NCI-H1092 (cell line): ENCODE measurements at places on chromosomes 7 and 10.

DNA sequence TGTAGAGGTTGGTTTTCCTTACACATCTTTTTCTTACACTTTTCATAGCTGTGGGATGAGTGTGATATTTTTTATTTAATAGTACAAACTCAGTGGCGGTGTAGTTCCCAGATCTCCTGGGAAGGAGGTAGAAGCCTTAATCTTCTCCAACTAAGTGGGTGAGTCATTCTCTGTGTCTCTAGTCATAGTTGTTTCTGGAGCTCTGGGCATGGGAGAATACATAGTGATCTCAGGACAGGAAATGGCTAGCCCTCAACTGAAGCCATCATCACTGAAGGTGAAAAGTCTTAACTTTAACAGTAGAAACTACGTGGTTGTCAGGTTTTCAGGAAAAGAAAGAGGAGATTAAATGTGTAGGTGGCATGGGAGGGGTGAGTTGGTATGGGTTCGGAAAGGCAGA, 319.4 kb upstream of the FZD8 start:
- DNase-seq: no peak

- peak; percentile 28 for DNase-seq
Observed at GRCh38 chr7:139720705-139721231, 57.0 kb downstream of the HIPK2 start.

DNA sequence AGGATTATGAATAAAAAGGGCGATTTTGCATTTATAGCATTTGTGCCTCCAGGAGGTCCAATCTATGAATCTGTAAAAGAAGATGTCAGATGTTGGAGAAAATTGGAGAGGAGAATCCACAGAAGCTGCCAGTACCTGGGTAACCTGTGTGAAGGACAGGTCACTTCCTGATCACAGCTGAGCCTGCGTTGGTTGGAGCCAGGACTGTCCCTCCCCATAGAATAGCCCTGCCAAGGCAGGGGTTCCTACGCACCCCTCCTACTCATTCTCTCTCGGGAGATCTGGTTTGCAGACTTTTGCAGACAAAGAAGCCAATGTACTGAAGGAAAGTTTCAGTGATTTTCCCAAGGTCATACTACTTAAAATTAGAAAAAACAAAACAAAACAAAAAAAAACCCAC, 10.3 kb upstream of the C10orf120 start:
- DNase-seq: no peak

- no peak for DNase-seq
Observed at GRCh38 chr10:59880019-59880717, 26.2 kb downstream of the CCDC6 start.

DNA sequence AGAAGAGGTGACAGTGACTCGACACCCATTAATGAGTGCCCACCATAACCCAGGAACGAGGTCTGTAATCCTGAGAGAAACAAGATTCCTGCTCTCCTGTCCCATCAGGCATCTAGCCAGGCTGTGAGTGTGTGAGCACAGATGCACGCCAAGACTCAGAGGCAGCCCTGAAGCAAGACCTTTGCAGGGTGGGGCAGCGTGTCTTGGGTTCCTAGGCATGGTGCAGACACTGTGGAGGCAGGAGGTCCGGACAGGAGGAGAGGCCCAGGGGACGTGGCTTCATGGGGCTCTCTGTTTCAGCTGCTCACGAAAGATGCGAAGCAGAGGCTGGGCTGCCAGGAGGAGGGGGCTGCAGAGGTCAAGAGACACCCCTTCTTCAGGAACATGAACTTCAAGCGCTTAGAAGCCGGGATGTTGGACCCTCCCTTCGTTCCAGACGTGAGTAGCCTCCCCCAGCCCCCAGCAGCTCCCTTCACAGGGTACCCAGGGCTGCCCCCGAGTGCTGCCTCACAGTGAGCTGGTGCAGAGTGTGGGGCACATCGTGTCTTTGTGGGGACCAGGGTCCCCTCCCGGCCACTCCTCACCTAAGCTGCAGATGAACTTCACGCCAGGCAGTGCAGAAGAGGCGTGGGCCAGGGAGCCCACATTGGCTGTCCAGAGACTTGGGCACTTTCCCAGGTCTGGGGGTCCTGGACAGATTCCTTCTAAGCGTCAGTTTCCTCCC, 94.5 kb downstream of the RGS10 start:
- no peak for DNase-seq

GRCh38 chr7:81256991-81257390, 338.1 kb upstream of the SEMA3C start:
- DNase-seq: no peak

GRCh38 chr10:22319980-22320558, 830 bp upstream of the BMI1 start:
- no peak for DNase-seq

GRCh38 chr7:15489383-15489782, 72.4 kb downstream of the AGMO start:
- no peak for DNase-seq

DNA sequence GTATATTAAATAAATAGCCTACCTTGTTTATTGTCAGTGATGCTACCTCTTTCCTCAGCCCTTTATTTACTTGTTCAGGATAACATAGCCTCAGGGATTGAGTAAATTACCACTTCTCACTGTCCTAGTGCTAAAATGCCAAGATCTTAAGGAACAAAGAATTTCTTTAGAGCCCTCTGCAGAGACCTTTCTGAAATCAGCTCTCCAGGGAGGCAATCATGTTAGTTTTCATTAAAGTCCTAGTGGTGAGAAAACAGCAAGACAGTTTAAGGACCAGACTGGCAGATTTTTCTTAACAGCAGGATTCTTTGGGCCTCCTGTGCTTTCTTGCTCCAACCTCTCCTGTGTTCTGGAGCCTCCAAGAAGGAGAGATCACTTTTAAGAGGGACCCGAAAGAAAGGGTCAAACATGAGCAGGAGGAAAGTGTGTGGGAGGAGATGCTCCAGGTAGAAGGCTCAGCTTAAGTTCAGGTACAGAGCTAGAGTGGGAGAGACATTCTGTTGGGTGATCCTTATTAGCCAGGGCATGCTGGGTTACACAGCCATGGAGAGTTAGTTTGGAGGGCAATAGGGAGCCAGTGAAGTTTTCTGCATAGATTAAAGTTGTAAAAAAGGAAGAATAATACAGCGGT, 1.2 kb upstream of the PLCE1 start:
- DNase-seq: no peak

DNA sequence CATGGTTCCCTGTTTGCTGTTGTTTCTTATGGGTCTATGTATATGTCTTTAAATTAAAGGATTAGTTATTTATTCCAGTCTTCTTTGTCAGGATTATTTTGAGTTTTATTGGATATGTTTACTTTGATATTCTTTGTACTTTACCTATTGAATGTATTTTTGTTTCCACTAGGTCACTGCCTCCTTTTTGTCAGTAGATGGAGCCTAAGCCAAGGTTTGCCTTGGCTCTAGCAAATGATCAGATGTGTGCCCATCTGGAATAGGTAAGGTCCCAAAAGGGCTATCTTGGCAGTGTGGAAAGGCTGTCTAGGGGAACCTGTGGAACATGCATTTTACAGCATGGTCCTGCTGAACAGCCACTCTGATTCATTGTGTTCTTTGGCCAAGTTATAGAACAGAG, 337.3 kb upstream of the GHITM start:
- DNase-seq: no peak

GRCh38 chr7:137656850-137657232, 189.9 kb downstream of the DGKI start:
- no peak for DNase-seq

DNA sequence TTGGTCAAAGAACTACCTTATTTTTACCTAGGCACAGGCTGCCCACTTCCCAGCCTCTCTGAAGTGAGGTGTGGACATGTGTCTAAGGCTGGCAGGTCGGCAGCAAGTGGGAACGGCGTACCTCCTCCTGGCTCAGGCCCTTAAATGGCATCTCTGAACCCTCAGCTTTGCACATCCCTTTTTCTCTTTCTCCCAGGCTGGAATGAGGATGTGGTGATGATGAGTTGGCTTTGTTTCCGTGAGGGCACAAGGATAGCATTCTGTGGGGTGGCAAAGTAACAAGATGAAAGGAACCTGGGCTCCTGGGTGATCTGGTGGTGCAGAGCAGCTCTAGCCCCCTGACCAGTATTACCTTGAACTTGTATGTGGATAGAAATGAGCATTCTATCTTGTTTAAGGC, 196.8 kb downstream of the REEP3 start:
- DNase-seq: no peak

GRCh38 chr7:72063330-72063729, 348.8 kb downstream of the CALN1 start:
- no peak for DNase-seq

DNA sequence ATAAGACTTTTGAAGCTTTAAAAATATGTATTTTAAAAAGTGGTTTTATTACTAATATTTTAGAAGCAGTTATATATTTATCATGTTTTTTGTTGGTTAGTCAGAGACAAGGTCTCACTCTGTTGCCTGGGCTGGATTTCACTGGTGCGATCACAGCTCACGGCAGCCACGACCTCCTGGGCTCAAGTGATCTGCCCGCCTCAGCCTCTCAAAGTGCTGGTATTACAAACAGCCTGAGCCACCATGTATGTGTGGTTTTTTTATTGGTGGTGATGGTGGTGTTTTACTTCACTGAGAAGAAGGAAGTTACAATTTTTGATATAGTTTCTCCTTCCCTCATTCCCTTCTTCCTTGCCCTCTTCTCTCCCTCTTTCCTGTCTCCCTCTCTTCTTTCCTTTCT, 13.4 kb downstream of the NHLRC2 start:
- DNase-seq: no peak

GRCh38 chr10:96639899-96640298, 53.1 kb upstream of the TM9SF3 start:
- no peak for DNase-seq

- DNase-seq: no peak
Observed at GRCh38 chr7:157875230-157876179, 538.7 kb downstream of the DNAJB6 start.

DNA sequence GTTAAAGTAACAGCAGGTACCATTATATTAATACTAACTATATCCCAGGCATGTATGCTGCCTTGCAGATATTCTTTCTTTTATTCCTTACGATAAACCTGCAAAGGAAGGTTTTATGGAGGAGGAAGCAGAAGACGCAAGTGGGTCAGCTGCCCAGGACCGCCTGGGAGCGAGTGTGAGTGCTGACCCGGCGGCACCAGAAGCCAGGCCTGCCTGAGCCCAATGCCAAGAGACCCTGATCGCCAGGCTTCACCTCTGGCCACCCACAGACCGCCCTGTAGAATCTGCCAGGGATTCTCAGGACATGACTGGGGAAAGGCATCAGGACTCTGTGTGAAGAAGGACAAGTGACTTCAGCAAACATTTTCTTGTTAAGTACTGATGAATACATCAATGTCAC, 26.3 kb downstream of the PITRM1 start:
- no peak for DNase-seq

- no peak for DNase-seq
Observed at GRCh38 chr7:7479275-7479805, 56.3 kb downstream of the COL28A1 start.

DNA sequence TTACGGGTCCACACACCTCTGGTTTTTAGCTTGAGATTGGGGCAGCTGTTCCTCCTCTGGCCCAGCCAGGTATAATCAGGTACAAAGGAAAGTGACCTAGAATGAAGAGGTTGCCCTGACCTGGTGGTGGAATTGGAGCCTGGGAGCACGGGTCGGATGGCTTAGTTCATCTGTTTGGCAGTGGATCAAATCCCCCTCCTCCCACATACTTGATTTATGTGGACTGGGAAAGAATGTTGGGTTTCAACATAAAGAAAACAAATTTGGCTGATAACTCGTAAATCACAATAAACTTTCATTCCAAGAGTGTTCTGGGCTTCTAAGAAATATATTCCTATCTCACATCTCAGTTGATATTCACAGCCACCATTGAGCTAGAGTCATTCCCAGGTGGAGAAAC, 186.8 kb downstream of the CUX1 start:
- DNase-seq: no peak

- DNase-seq: no peak
Observed at GRCh38 chr10:17782921-17783665, 26.1 kb upstream of the MRC1 start.

GRCh38 chr7:105538339-105538738, 6.3 kb downstream of the RINT1 start:
- no peak for DNase-seq

DNA sequence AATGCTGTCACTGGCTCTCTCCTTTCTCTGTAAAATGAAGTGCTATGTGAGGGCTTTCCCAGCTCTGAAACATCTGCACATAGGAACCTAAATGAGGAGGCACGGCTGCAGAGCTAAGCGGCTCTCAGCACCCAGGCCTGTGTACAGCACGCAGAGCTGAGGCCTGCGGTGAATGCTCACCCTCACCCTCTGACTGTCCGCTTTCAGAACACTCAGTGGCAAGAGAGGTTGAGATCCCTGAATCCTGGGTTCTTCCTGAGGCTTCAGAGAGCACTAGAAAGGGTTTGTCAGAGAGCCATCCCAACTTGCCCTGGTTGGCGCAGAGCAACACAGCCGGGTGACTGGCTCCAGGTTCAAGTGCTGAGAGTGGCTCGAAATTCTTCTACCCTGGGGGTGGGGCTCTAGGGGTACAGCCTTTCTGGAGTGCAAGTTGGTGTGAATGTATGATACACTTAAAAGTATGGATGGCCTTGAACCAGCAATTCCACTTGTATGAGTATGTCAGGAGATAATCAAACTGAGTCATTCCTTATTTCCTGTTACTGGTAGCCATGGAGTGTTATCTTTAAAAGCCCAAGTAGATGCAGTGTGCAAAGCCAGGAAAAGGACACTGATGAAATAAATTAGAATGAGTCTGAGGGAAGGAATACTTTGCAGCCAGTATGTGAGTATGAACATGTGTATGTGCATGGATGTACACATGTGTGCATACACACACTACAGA, 1.7 kb upstream of the CCDC201 start:
- DNase-seq: no peak

DNA sequence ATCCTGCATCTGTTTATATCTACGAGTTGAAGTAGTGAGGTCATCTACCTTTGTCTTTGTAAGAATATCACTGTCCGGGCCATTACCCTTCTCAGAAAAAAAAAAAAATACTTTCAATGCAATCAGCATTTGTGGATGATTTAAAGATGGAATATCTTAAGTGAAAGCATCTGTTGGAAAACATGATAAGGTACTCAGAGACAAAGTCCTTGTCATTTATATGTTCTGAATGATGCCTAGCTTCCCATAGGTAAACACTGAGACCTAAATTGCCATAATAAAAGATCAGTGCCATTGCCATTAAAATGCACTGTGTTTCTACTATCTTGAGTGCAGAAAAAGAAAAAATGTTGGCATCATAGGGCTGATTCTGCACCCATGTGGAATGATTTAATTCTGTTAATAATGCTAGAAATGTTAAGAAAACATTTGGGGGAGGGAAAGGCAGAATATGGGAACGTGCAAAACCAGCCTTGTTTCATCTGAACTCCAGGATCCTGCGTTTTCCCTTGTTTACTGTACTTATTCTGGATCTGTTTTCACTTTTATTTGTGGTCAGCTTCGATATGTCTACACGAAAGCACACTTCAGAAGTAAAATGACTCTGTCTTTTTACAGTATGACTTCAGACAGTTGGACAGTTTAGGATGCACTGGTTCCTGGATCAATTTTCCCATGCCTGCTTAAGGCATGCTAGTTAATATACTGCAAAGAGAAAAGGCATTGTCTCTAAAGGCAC, 669.8 kb downstream of the SUGCT start:
- no peak for DNase-seq

GRCh38 chr10:2262878-2263277, 525.6 kb upstream of the ADARB2 start:
- no peak for DNase-seq
